ENCODE measurements at places on chromosomes 16 and 17.

GRCh38 chr17:39328815-39329214 is 72.6 kb downstream of the FBXL20 start:
- no peak for DNase-seq

- no peak for DNase-seq
These were observed 300.1 kb downstream of the FOXL1 start for GRCh38 chr16:86878236-86879080.

DNA sequence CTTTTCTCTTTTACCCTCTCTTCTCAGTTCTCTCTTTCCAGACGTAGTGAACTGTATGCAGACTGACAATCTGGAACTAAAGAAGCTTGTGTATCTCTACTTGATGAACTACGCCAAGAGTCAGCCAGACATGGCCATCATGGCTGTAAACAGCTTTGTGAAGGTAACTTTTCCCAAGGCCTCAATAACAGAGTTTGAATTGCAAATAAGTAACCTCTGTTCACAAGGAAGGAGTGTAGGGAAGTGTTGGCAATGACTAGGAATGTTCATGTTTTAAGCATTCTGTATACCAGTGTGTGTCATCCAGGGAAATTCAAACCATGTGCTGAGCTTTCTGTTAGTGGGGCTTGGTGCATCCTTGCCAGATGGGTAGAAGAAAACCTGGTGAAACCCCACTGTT is 18.6 kb downstream of the AP2B1 start:
- DNase-seq, result no peak

- no peak for DNase-seq
These were observed 1.7 kb downstream of the RAD51D start for GRCh38 chr17:35117984-35118383.

DNA sequence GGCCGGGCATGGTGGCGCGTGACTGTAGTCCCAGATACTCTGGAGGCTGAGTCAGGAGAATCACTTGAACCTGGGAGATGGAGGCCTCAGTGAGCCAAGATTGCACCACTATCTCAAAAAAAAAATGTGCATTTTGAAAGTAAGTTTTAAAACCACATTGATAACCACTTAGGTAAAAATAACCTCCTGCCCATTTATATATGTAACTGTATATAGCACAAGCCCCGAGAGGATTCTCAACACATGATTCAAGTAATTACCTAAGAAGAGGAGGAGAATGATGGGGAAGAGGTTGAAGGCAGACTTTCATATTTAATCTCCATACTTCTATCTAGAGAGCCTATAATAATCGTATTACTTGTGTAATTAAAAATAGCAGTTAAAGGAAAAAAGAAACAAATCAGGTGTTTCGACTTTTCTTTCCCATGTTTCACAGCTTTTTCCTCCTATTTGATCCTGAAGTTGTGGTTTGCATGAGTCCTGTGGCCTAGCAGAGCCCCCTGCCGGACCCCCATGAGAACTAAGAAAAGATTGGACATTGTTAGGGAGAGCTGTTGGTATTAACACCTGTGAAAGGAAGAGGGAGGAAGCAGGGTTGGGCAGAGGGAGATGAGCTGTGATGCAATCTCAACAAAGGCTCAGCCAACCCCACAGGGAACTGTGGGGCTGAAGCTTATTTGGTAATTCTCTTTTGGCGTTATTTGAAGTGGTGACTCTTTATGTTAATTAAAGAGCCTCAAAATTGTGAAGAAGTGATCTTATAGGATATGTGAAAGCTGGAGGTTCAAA is 22.1 kb downstream of the PMFBP1 start:
- DNase-seq, result no peak

DNA sequence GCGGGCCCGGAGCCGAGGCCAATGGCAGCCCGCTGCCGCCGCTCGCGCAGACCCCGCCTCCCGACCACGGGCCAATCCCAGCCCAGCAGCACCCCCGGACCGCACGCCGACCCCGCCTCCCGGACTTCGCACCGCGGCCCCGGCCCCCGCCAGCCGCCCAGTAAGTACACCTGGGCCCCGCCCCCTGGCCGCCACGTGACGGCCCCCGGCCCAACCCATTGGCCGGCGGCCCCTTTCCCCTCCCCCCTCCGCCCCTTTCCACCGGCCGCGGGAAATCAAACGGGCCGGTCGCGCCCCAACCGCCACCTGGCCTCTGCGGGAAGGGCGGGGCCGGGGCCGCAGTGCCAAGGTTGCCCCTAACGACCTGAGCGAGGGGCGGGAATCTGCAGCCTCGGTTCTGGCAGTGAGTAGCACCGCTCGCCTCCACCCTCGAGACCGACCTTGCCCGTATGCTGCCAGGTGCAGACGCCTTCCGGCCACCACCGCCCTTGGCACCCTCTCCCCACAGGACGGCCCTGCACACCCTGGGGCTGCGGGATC is at the start of gene YBX2:
Gene YBX2, minus strand, starts transcription at position 26 of the 540 bp plus-strand sequence. CDS start 139 bp downstream, outside the sequence.
- DNase-seq, result peak; percentile 60

- no peak for DNase-seq
These were observed 13.7 kb downstream of the CENPX start for GRCh38 chr17:82008941-82009405.

DNA sequence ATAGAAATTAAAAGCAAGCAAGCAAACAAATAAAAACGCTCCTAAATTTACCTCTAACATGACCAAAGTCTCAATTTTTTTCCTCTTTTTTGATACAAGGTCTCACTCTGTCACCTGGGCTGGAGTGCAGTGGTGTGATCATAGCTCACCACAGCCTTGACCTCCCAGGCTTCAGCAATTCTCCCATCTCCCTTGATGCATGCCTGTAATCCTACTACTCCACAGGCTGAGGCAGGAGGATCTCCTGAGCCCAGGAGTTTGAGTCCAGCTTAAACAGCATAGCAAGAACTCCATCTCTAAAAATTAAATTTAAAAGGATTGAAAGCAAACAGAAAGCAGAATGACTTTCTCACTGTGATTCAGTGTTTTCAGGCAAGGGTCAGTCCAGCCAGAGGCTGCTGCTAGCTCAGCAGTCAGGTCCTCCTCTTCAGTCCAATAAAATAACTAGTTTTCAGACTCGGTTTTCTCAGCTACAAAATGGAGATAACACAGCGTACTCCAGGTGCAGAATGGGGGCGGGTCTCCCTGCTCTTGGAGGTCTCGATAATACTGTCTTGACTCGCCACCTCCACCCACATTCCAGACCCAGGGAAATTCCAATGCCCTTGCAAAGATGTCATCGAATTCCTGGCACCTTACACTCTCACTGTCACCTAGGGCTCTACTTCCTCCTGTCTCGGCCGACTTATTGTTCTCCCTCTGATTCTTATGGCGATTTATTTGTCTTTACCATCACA is 20.7 kb upstream of the MRTFB start:
- no peak for DNase-seq

DNA sequence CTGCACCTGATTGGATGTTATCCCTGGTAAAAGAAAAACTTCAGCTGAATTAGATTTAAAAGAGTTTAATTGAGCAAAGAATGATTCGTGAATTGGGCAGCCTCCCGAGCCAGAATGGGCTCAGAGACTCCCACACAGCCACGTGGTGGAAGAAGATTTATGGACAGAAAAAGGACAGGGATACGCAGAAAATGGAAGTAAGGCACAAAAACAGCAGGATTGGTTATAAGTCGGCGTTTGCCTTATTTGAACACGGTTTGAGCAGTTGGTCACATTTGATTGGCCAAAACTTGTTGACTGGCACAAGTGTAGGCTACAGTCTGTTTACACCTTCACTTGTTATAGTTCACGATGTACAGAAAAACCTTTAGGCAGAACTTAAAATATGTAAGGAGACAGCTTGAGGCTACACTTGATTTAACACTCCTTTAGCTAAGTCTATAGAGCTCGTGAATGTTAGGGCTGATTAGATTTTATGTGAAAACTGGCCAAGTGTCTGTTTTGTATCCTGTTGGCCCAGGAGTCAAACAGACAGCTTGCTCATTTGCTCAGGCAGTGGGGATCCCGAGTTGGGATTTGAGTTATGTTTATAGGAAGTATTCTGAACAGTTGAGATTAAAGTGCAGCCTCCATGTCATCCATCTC is 119.5 kb upstream of the SHISA6 start:
- no peak for DNase-seq

- DNase-seq, result no peak
These were observed 60.7 kb upstream of the GRIN2A start for GRCh38 chr16:10242916-10243315.

- no peak for DNase-seq
These were observed 160.2 kb downstream of the TOX3 start for GRCh38 chr16:52386694-52387093.

DNA sequence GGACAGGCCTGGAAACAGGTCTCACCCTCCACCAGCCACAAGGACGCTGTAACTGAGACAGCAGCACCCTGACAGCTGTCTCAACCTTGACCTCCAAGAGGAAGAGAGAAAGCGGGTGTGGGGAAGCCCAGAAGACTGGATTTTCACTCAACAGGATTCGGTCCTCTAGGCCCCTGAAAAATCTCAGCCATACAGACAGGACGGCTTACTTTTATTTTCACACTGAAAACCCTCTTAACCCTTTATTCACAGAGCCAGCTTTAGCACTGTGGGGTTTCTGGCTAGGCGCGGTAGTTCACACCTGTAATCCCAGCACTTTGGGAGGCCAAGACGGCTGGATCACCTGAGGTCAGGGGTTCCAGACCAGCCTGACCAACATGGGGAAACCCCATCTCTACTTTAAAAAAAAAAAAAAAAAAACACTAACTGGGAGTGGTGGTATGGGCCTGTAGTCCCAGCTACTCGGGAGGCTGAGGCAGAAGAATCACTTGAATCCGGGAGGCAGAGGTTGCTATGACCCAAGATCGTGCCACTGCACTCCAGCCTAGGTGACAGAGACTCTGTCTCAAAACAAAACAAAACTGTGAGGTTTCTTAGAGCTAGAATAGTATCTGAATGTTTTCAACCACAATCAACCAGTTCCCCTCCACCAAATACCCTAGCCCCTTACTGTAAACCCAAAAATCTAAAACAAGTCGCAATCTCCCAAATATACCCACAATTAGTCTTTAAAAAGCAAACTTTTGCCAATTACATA is 5.3 kb downstream of the ANKRD11 start:
- DNase-seq, result no peak

GRCh38 chr16:51306116-51306515 is 155.0 kb upstream of the SALL1 start:
- DNase-seq, result no peak

DNA sequence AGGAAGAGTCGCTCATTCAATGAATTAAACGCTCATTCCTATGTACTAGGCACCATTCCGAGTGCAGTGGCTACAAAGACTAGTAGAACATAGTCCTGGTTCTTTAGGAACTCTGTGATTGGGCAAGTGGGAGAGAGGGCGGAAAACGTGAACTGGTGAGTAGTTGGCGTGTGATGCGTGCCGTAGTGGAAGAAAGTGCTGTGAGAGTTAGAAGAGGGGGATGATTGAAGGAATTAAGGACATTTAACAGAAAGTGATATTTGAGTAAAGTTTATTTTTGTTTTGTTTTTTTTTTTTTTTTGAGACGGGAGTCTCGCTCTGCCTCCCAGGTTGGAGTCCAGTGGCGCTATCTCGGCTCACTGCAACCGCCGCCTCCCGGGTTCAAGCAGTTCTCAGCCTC is 7.9 kb upstream of the SLFN14 start:
- no peak for DNase-seq

DNA sequence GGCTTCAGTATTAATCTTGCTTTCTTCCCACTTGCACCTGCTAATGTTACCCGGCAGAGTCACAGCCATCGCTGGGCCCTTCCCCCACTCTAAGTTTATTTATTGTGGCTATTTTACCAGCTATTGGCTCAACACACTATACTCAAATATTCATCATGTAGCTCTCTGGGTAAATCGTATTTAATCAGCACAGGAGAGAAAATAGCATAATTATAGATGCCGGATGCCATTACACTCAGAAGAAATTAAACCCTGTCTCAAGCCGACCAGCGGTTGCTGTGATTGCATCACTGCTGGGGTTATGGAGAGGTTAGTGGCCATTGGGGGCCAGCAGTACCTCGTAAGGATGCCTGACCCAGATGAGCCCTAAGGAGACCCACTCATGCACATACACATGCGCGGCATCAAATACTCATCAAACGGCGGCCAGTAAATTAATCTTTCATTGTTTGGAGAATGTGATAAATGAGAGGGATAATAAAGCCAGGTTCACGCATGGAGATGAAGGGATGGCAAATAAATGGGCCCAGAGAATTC is 269.5 kb upstream of the ZFHX3 start:
- DNase-seq, result no peak

DNA sequence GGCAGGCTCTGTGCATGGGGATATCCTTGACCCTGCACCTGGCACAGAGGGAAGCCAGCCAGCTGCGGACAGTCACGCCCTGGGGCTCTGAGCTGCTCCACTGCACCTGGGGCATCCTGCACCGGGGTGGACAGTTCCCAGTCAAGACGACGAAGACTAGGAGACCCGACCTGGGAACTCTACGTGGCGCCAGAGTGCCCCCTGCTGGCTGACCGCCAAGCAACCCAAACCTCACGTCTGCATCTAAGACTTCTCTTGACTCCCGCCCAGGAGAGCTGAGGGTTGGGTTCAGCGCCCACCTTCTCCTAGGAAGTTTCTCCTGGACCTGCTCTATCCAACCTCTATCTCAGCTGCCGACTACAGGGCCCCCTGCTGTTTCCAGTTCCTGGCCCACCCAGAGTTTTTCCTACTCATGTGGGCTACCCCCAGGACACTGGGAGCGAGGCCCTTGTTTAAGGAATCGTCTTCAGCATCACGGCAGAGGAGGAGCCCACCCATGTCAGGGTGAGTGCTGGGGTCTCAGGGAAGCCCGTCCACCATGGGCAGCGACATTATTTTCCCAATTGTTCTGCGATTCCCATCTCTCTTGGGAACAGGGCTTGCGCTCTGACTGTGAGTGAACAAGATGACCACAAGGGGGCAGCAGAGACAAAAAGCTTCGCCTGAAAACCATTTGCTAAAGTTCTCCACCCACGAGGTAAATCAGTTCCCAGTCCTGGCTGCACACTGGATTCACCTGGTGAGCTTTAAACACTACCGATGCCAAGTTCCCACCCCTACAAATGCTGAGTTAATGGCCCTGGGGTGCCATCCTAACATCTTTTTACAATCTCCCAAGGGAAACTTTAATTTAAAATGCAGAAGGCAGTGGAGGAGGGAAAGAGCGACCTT is 29.3 kb downstream of the TLE7 start:
- DNase-seq, result peak; percentile 27

DNA sequence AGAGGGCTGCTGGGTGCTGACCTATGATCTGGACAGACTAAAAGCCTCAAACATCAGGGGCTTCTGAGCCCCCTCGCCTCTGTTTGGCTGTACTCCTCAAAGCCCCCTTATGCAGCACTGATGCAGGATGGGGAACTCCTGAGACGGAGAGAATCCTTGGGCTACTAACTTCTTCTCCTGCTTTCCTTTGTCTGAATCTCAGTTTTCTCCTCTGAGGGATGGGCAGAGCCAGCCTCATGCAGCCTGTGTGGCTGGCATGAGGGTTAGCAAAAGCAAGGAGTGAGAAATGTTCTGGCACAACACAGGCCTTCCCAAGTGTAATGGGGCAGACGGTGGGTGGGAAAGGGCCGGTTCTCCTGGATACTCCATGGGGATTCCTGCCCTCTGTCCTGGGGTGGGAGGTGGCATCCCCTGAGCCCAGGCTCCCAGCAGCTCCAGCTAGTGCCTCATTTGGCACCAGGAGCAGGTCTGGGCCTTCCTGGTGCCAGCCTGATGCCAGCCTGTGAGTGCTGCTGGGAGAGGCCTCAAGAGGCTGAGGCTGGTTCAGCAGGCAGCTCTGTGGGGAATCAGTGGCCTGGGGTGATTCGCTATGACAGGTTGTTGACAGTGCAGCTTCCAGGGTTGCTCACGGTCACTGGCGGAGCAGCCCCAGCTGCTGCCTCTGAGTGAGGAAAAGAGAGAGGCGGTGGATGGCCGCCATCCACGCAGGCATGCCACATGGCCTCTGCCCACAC is 4.0 kb upstream of the BRD7 start:
- DNase-seq, result no peak

- DNase-seq, result no peak
These were observed 2.2 kb upstream of the PLEKHH3 start for GRCh38 chr17:42678951-42679491.

All from stimulated activated CD4-positive, alpha-beta T cell treated with anti-CD3 and anti-CD28 coated beads, TNF-alpha, amount 100 ng/mL, for 4 hours (primary cell).